ENCODE measurements at places on chromosomes 1 and 21. TPM values are rescaled to one million over a fixed set of nuclear protein-coding genes. Genes with fewer than 3 reads are reported as not detected.

The COP1 gene
- total RNA-seq: 104 TPM

The ATPAF1 gene
- 39.4 TPM for total RNA-seq

The CCDC185 gene
- 0.23 TPM for total RNA-seq

The NUP210L gene
- total RNA-seq: 0.23 TPM

The PRAMEF15 gene
- total RNA-seq: not detected

The KRTAP12-4 gene
- total RNA-seq: not detected

The COL24A1 gene
- 3.2 TPM for total RNA-seq

The TDRKH gene
- total RNA-seq: 18.2 TPM

The FALEC gene
- 0.92 TPM for total RNA-seq

The B4GALT2 gene
- total RNA-seq: 96.0 TPM

The ZNF593OS gene
- not detected for total RNA-seq

The KRTAP20-4 gene
- not detected for total RNA-seq

The TNFRSF9 gene
- total RNA-seq: under 0.01 TPM
